Stomach (tissue), 19 donors: ENCODE measurements at places on chromosomes 5 and 9. TPM values are rescaled to one million over a fixed set of nuclear protein-coding genes. Genes with fewer than 3 reads are reported as not detected.

DNA sequence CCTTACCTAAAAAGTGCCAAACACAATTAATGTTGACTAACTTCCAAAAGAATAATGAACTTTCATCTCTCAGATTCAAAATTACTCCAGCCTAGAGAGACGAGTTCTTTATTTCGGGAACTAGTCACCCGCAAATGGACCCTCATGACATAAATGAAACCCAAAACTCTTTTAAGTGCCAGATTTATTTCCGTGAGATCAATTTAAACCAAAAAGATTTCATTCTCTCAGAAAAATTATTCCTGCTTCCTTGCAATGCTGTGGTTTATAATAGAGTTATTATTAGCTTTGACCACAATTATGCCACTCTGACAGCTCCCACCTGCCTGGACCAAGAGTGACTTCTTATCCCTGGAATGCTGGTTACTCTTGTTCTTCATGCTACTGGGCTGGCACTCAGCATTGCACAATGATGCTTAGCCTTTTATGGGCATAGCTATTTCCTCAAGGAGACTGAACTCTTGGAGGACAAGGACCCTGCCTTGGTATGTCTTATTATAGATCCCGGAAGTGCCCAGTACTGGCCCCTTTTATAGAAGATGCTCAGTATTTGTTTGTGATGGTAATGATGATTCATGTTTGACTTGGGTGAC, 183.5 kb downstream of the SNX18 start:
- no peaks in the 10 kb centered on the region for H3K36me3 ChIP-seq
- H3K4me1 ChIP-seq, result no peaks in the 10 kb centered on the region

- H3K27ac ChIP-seq, result no peak overlapping the region
- no peak for DNase-seq
- H3K4me1 ChIP-seq, result no peaks in the 10 kb centered on the region
- H3K4me3 ChIP-seq, result no peak overlapping the region
- no peaks in the 10 kb centered on the region for H3K27me3 ChIP-seq
Measured at GRCh38 chr9:2059274-2059929, 44.3 kb downstream of the SMARCA2 start.

DNA sequence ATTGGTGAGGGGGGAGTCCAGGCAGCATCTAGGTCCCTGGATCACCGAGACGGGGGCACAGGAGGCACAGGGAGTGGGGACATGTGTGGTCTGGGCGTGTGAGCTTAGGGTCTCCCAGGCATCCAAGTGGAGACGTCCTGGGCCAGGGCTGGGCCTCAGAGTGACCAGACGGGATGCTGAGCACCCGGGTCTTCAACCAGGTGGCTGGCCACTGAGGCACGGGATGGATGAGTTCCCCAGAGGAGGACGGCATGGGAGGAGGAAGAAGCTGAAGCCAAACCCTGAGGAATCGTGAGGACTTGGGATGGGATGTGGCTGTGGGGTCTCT, 88.0 kb downstream of the LMX1B start:
- H3K36me3 ChIP-seq, result no peaks in the 10 kb centered on the region
- H3K4me1 ChIP-seq, result peaks cover 11% of the 10 kb centered on the region
- DNase-seq, result no peak
- H3K27me3 ChIP-seq, result peaks cover 77% of the 10 kb centered on the region
- H3K4me3 ChIP-seq, result no peak overlapping the region

- H3K4me1 ChIP-seq, result no peaks in the 10 kb centered on the region
- no peak overlapping the region for H3K27ac ChIP-seq
- DNase-seq, result no peak
- no peak overlapping the region for H3K4me3 ChIP-seq
- H3K36me3 ChIP-seq, result no peaks in the 10 kb centered on the region
Measured at GRCh38 chr5:131976414-131977211, 31.1 kb upstream of the MEIKIN start.

GRCh38 chr5:127421471-127421870, 96.0 kb upstream of the PRRC1 start:
- H3K4me1 ChIP-seq, result no peaks in the 10 kb centered on the region
- no peaks in the 10 kb centered on the region for H3K36me3 ChIP-seq
- no peak overlapping the region for H3K4me3 ChIP-seq
- DNase-seq, result no peak

DNA sequence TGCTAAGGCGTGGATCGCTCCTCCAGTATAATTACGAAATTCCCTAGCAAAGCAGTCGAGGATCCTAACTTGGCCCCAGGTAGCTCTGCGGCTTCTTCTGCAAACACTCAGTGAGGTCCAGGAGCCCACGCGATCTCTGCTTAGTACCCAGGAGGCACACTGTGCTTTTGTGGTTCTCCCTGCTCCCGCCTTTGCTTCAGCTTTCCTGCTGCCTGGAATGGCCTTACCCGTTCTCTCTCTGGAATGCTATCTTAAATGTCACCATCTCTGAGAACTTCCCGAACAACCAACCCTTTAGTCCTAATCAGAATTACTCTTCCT, 639 bp downstream of the INVS start:
- peak overlapping the region; percentile 98 for H3K4me3 ChIP-seq
- H3K36me3 ChIP-seq, result peaks cover 23% of the 10 kb centered on the region
- H3K27ac ChIP-seq, result peak overlapping the region; percentile 88
- DNase-seq, result no peak

DNA sequence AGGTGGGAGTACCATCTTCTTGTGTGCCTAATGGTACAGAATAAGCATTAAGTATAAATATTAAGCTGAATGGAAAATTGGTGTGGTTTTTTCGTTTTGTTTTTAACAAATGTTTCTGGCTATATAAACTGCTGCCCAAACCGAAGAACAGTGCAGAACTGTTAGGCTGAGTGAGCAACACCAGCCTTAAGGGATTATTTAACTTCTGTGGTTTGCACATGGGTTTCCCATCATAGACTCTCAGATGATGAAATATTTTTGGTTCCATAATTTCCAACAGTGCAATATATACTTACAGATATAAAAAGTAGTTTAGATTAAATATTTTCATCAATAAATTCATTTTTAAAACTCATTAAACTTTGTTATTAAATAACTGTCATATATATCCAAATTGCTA, 16.4 kb downstream of the C5orf63 start:
- no peak overlapping the region for H3K27ac ChIP-seq
- DNase-seq, result no peak
- H3K4me1 ChIP-seq, result no peaks in the 10 kb centered on the region
- H3K4me3 ChIP-seq, result no peak overlapping the region
- no peaks in the 10 kb centered on the region for H3K27me3 ChIP-seq

- H3K4me3 ChIP-seq, result no peak overlapping the region
- H3K36me3 ChIP-seq, result no peaks in the 10 kb centered on the region
- H3K4me1 ChIP-seq, result no peaks in the 10 kb centered on the region
- DNase-seq, result no peak
- no peaks in the 10 kb centered on the region for H3K27me3 ChIP-seq
Measured at GRCh38 chr5:9922719-9923118, 292.6 kb upstream of the TAS2R1 start.

- H3K27ac ChIP-seq, result peak overlapping the region; percentile 70
- H3K27me3 ChIP-seq, result peaks cover 3% of the 10 kb centered on the region
- no peak for DNase-seq
- H3K36me3 ChIP-seq, result no peaks in the 10 kb centered on the region
Measured at GRCh38 chr5:957748-958485, 50.7 kb upstream of the NKD2 start.

DNA sequence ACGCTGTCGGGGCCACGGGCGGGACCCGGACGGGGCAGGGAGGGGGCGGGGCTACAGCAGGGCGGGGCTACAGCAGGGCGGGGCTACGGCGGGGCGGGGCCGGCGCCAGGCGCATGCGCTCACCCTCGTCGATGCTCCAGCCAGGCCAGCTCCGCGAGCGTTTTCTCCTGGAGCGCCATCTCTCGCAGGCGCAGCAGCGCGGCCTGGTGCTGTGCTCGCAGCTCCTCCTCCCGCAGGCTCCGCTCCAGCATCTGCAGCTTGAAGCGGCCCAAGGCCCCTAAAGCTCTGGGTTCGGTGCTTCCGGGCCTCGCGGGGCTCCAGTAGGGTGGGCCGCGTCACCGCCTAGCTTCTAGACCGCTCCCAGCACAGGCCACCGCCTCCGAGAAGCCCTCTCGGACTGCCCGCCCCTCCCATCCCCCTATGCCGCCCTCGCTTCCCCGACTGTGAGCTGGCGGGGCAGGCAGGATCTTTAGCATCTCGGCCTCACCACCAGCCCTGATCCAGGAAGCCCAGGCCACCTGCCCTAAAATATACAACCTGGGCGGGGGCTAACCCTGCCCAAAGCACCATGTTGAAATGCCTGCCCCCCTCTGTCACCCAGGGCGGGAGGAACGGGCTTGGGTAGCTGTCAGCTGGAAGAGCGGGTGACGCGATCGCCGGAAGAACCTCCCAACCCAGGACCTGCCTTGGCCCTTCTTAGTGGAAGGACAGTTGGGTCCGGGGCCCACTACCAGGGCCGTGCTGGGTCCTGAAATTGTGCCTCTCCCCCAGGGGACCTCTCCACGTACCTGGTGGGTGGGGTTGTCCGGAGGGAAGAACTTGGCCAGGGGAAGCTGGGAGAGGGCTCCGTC, 21.9 kb upstream of the QSOX2 start:
- peak overlapping the region; percentile 52 for H3K4me3 ChIP-seq
- no peaks in the 10 kb centered on the region for H3K27me3 ChIP-seq
- H3K4me1 ChIP-seq, result peaks cover 7% of the 10 kb centered on the region
- DNase-seq, result peak; percentile 92
- no peaks in the 10 kb centered on the region for H3K36me3 ChIP-seq
- peak overlapping the region; percentile 38 for H3K27ac ChIP-seq

DNA sequence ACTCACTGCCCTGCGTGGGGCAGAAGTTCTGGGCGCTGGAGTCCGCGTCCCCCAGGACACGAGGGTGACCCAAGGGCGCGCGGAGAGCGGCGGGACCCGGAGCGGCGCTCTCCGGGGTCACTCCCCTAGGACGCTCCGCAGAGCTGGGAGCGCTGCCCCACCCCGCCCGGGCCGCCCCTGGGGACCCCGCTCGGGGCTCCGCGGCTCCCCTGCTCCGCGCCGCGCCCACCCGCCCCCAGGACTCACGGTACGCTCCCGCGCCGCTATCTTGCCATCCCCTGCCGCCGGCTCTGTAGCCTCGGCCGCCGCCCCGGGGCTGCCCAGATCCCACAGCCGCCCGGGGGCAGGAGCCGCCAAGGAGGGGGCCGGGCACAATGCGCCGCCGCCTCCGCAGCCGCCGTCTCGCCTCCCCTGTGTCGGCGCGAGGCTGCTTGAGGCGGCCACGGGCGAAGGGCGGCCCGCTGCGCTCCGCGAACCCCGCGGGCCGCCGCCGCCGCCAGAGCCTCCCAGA, 303 bp downstream of the LIFR start:
- H3K27ac ChIP-seq, result peak overlapping the region; percentile 97
- peak overlapping the region; percentile 92 for H3K4me3 ChIP-seq
- peaks cover 16% of the 10 kb centered on the region for H3K27me3 ChIP-seq

DNA sequence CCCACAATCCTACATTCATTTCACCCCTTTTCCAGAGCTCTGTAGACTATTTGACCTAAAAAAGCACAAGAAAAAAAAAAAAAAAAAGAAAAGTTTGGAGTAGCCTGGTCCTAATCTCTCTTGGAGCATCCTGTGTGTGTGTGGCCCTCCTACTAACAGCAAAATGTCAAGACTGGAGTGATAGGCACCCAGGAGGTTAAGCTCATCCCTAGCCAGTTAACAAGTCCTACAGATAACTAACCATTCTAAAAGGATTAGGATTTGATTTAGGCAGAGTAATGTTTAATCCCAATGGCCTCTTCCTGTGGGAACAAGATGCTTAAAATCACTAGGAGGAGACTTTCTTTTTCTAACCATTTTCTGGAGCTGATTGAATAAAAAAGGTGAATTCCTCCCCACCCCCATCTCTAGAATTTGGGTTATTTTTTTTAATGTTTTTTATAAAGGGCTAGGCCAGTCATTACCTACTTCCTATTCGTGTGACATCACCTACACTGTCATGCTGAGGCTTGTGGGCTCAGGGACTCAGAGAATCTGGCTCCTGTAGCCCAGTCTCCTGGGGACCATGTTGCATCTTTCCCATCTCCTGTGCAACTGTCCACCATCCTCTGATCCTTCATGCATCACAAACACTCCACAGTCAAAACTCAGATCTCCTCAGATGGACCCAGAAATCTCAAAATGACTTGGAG, 43.2 kb upstream of the NR3C1 start:
- H3K27ac ChIP-seq, result no peak overlapping the region
- no peaks in the 10 kb centered on the region for H3K36me3 ChIP-seq
- DNase-seq, result no peak

DNA sequence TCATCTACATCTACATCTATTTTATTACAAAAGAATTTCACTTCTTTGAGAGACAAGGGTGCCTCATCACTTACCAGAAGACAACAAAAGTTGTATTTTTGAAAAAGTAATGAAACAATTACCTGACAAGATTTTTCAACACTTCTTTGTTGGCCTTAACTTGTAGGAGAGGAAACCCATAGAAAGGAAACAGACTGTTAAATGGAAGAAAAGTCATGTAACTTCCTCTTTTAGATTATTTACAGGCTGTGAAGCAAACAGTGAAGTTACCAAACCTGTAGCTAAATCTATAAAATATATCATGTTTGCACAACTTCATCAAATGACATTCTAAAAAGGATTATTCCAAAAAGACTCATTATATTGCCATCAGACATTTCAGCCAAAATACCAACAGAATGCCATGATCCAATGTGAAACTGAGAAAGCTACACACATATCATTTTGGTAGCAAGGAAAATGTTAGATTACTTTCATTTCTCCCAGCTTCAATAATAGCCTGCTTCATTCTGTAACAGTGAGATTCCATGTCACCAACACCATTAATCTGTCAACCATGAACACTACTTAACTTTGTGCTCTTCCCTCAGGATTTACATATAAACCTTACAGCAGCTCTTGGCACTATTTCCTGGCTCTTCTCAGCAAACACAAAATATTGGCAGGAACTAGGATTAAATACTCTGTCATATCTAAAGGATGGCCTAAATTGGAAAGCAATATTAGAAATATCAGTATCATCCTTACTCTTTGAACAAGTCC, 122.5 kb downstream of the MCTP1 start:
- H3K27ac ChIP-seq, result no peak overlapping the region
- DNase-seq, result no peak
- no peak overlapping the region for H3K4me3 ChIP-seq
- no peaks in the 10 kb centered on the region for H3K36me3 ChIP-seq
- no peaks in the 10 kb centered on the region for H3K27me3 ChIP-seq

- peak; percentile 88 for DNase-seq
- no peak overlapping the region for H3K4me3 ChIP-seq
- no peaks in the 10 kb centered on the region for H3K27me3 ChIP-seq
- no peak overlapping the region for H3K27ac ChIP-seq
- peaks cover 26% of the 10 kb centered on the region for H3K4me1 ChIP-seq
Measured at GRCh38 chr5:180470966-180471582, 23.1 kb upstream of the CNOT6 start.

GRCh38 chr9:76693912-76694311, 70.3 kb upstream of the PCA3 start:
- H3K4me3 ChIP-seq, result no peak overlapping the region
- H3K36me3 ChIP-seq, result no peaks in the 10 kb centered on the region
- H3K4me1 ChIP-seq, result peaks cover 43% of the 10 kb centered on the region
- DNase-seq, result no peak
- H3K27me3 ChIP-seq, result no peaks in the 10 kb centered on the region
- H3K27ac ChIP-seq, result no peak overlapping the region

- H3K4me3 ChIP-seq, result no peak overlapping the region
- no peaks in the 10 kb centered on the region for H3K27me3 ChIP-seq
- H3K36me3 ChIP-seq, result no peaks in the 10 kb centered on the region
- H3K27ac ChIP-seq, result no peak overlapping the region
Measured at GRCh38 chr5:78661044-78661443, 12.5 kb upstream of the LHFPL2 start.

The PCDHA4 gene
- 1.0 TPM for total RNA-seq

The IFT74 gene
- total RNA-seq, result 68.3 TPM

The TLX3 gene
- not detected for total RNA-seq
